ENCODE measurements at places on chromosomes 2 and 18.

DNA sequence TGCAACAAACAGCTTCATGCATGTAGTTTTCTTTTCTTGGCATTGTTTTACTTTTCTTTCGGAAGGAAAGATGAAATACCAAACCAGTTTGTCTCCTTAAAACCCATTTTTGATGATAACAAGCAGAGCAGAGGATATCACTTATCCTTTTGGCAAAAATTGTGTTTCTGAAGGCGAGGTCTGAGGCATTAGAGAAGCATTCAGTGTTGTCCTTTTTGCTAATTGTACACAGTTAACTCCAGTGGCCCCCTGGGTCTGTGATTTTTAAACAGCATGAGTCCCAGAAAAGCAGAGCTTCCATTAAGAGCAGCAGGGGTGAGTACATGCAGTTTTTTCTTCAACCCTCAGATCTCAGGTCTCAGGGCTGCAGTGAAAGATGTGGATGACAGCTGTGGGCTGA is 41.3 kb downstream of the TTC39C start:
- no peak overlapping the region for H3K4me3 ChIP-seq
- no peak for DNase-seq
- no peaks in the 10 kb centered on the region for H3K27me3 ChIP-seq
- peaks cover 1% of the 10 kb centered on the region for H3K36me3 ChIP-seq

DNA sequence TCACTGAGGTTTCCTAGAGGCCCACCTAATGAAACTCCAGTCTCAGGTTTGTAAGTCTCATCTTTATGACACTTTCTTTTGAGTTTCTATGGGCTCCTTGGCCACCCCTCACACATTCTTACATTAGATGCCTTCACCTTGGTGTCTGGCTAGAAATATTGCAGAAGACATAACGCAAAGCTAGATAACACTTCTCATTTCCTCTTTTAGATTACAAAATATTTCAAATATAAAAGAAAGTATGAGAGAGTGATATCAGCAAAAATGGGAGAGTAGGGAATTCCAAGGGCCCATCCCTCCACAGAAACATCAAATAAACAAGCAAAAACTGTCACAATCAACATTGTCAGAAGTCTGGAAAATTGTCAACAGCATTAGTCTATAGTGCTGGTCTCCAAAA is 43.3 kb upstream of the ZCCHC2 start:
- no peak for DNase-seq
- H3K4me1 ChIP-seq, result no peaks in the 10 kb centered on the region
- no peak overlapping the region for H3K4me3 ChIP-seq
- H3K27me3 ChIP-seq, result peaks cover 4% of the 10 kb centered on the region
- no peaks in the 10 kb centered on the region for H3K36me3 ChIP-seq
- H3K27ac ChIP-seq, result no peak overlapping the region

DNA sequence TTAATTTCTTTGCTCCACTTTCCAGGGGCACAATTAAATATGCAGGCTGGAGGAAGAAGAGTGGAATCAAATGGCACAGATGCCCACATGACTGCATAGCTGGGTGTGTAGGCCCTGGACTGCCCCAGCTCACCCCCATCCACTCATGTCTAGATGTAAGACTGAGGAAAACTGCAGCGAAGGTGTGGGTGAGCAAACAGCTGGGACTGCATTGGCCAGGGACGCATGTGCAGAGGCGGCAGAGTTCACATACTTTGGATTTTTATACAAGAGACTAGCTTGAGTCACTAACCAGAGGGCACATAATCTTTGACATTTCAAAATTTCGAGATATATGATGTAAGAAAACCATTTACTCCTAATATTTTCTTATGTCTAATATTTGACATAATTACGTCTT is 60.1 kb downstream of the SPIRE1 start:
- no peaks in the 10 kb centered on the region for H3K36me3 ChIP-seq
- no peak overlapping the region for H3K4me3 ChIP-seq
- H3K4me1 ChIP-seq, result peaks cover 18% of the 10 kb centered on the region

GRCh38 chr2:128941751-128942150 is 623.1 kb upstream of the HS6ST1 start:
- H3K4me1 ChIP-seq, result peaks cover 3% of the 10 kb centered on the region
- peaks cover 5% of the 10 kb centered on the region for H3K27me3 ChIP-seq
- H3K27ac ChIP-seq, result no peak overlapping the region

DNA sequence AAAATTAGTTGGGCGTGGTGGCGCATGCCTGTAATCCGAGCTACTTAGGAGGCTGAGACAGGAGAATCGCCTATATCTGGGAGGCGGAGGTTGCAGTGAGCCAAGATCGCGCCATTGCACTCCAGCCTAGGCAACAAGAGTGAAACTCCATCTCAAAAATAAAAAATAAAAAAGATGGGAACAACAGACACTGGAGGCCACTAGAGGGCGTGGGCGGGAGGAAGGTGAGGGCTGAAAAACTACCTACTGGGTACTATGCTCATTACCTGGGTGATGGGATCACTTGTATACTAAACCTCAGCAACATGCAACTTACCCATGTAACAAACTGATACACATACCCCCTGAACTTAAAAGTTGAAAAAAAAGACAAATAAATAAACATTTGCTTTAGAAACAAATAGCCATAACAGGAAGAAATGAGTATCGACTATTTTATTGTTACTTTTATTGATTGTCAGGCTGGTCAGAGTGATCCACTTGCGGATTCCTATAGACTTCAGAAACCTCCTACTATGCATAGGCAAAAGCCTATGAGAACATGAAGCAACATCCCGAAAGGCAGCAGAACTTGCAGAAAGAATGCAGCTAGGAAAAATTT is 61.0 kb downstream of the TMEM163 start:
- no peak for DNase-seq
- no peak overlapping the region for H3K4me3 ChIP-seq
- H3K27me3 ChIP-seq, result no peaks in the 10 kb centered on the region
- peaks cover 3% of the 10 kb centered on the region for H3K36me3 ChIP-seq
- H3K27ac ChIP-seq, result no peak overlapping the region

DNA sequence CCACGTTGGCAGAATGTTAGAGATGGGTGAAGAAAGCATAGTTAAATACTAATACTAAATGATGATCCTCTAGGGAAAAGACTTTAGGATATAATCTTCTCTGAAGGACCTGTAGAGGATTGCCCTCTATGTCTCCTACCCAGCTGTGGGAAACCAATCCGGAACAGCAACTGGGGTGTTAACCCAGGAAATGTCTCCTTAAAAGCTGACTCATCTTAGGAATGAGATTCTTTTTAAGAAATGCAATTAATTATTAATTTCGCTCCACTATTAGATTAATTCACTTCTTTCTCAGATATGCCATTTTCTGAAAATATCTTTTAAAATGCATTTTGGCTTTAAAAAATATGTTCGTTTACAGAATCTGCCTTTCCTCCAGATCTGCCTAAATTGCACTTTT is 7.4 kb downstream of the SCN3A start:
- H3K4me3 ChIP-seq, result no peak overlapping the region

DNA sequence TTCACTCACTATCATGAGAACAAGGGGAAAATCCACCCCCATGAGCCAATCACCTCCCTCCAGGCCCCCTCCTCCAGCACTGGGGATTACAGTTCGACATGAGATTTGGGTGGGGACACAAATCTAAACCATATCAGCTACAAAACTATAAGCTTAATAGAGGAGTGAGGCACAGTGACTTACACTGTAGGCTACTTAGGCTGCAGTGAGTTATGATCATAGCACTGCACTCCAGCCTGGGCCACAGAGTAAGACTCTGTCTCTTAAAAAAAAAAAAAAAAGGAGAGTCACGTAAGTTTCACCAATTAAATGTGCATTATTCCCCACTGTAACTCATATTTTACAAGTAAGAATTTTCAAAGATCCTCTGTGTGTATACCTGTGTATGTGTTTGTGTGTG is 26.2 kb upstream of the COLEC12 start:
- H3K27ac ChIP-seq, result peak overlapping the region; percentile 7
- no peak overlapping the region for H3K4me3 ChIP-seq
- H3K36me3 ChIP-seq, result no peaks in the 10 kb centered on the region

DNA sequence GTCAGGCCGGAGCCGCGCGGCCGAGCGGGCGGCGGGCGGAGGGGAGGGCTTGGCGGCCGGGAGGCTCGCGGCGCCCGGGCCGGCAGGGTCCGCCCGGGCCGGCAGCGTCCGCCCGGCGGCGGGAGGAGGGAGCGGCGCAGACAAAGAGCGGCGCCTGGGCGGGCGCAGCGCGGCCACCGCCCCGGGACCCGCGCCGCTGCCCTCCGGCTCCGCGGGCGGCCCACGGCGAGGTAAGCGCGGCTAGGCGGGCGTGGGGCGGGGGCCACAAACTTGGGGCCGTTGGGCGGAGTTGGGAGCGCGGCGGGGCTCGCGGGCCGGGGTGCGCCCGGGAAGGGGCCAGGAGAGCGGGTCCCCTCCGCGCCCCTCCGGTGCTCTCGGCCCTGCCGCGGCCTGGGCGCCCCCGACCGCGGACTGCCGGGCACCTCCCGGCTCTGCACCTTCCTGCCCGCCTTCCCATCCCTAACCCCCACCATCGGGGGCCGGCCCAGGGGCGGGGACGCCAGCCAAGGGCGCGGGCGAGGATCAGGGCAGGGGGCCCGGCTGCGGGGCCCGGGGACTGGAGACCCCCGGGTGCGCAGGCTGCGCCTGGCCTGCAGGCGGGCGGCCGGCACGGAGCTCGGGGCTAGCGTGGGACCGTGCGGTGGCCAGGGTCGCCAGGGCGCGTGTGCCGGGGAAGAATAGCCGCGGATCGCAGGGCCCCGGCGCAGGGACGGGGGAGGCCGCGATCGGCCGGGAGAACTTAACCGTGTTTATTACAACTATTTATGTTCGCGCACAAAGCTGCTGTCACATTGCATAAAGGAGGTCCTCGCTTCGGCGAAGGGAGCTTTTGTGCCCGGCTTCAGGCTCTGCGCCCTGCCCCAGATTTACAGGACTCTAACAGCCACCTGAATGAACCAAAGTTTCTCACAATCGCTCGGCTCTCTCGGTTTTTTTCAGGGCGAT is at the start of gene NCK2:
Gene NCK2, plus strand, starts transcription at position 4 of the 945 bp plus-strand sequence. CDS start 110,152 bp downstream, outside the sequence.
- H3K36me3 ChIP-seq, result peaks cover 4% of the 10 kb centered on the region
- H3K27me3 ChIP-seq, result peaks cover 3% of the 10 kb centered on the region
- peak; percentile 45 for DNase-seq
- H3K4me3 ChIP-seq, result peak within 1 kb of the TSS; percentile 86
- peak within 1 kb of the TSS; percentile 96 for H3K27ac ChIP-seq

- peaks cover 7% of the 10 kb centered on the region for H3K27me3 ChIP-seq
- H3K4me3 ChIP-seq, result no peak overlapping the region
- H3K36me3 ChIP-seq, result no peaks in the 10 kb centered on the region
- no peak for DNase-seq
- H3K4me1 ChIP-seq, result peaks cover 16% of the 10 kb centered on the region
- H3K27ac ChIP-seq, result peak overlapping the region; percentile 69
Measured at GRCh38 chr2:42848726-42849290, 56.4 kb upstream of the HAAO start.

DNA sequence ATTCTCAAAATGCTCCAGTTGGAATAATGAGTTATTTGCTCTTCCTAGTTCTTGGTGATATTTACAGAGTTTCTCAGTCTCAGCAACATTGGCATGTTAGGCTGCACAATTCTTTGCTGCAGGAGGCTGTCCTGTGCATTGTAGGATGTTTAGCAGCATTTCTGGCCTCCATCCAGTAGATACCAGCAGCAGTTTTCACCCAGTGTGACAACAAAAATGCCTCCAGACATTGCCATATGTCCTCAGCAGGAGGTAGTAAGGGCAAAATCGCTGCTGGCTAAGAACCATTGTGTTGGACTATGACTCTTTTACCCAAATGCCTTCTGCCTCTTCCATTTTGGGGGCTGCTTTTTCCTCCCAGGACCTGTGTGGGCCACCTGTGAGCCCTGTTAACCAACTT is 50.4 kb downstream of the PAX8 start:
- peaks cover 11% of the 10 kb centered on the region for H3K27me3 ChIP-seq
- H3K36me3 ChIP-seq, result no peaks in the 10 kb centered on the region
- H3K4me3 ChIP-seq, result no peak overlapping the region
- H3K4me1 ChIP-seq, result peaks cover 11% of the 10 kb centered on the region

GRCh38 chr2:109212836-109213563 is 84.0 kb downstream of the SH3RF3 start:
- H3K36me3 ChIP-seq, result no peaks in the 10 kb centered on the region
- DNase-seq, result no peak
- H3K27ac ChIP-seq, result peak overlapping the region; percentile 30
- H3K4me3 ChIP-seq, result no peak overlapping the region
- no peaks in the 10 kb centered on the region for H3K4me1 ChIP-seq

DNA sequence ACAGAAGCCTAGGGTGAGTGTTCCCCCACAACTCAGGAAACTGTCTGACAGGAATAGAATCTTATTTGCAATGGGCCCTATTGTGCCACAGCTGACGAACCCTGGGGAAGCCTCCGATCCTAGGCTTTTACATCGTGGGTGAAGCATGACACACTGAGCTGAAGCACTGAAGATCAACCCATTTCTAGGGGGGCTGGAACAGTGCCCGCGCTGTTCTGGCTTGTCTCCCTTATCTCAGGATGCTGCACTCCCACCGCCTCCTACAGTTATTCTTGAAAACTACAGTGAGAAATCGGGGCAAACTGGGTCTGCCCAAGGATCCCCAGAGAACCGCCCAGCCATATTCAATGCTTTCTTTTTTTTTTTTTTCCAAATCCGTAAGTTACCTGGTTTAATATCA is 41.1 kb downstream of the NETO1 start:
- H3K36me3 ChIP-seq, result peaks cover 12% of the 10 kb centered on the region
- no peak overlapping the region for H3K4me3 ChIP-seq
- DNase-seq, result no peak

- H3K27ac ChIP-seq, result no peak overlapping the region
- no peaks in the 10 kb centered on the region for H3K36me3 ChIP-seq
- DNase-seq, result no peak
Measured at GRCh38 chr2:1162768-1163584, 212.3 kb downstream of the SNTG2 start.

DNA sequence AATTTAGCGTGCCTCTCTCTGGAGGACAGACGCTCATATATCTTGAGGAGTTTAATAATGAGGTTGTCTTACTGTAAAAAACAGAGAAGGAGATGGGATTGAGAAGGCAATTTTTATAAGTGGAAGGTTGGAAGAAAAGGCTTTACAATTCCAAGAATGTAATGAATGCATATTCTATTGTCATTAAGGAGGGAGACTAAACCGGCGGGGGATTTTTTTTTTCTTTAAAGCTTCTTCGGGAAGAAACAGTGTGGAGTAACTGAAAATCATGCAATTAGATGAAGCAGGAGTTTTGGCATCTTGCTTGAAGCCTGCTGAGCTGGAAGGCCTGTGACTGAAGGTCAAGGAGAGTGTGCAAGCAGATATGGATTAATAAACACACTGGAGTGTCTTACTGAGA is 124.4 kb downstream of the HRH4 start:
- H3K4me1 ChIP-seq, result no peaks in the 10 kb centered on the region
- peaks cover 12% of the 10 kb centered on the region for H3K27me3 ChIP-seq
- DNase-seq, result no peak
- H3K36me3 ChIP-seq, result no peaks in the 10 kb centered on the region
- H3K27ac ChIP-seq, result no peak overlapping the region

Measured in progenitor cell of endocrine pancreas (in vitro differentiated cells).